HS-5 (cell line): ENCODE measurements at places on chromosomes 16 and 17.

DNA sequence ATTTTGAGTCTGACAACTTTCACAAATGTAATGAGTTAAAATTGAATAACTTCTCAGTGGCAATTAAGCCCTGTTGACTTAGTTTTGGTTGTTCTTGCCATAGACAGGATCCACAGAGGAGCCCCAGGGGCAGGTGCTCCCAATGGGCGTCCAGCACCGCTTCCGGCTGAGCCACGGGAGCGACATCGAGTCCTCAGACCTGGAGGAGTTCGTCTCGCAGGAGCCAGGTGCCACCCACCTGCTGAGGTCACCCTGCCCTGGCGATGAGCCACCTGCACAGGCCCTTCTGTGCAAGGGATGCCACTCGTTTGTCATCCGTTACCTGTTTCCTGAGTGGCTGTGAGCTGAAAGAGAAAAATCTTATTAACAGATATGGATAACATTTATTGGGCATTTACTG, 10.7 kb downstream of the CCDC40 start:
- no peak for DNase-seq

DNA sequence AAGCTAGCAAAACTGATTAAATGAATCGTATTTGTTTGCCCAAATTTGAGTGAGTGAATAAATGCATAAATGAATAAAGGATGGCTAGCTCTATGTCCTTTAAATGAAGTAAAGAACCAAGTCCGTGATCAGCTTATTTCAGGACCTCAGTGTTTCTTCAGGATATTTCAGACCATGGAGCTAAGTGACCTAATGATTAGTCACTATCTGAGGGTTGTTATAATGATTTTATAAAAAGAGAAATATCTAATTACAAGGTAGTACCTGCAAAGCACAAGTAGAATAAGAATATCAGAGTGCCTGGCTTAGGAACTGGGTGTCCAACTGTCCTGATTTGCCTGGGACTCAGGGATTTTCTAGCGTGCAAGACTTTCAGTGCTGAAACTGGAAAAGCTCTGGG, 12.5 kb downstream of the KCNJ2 start:
- DNase-seq = no peak

DNA sequence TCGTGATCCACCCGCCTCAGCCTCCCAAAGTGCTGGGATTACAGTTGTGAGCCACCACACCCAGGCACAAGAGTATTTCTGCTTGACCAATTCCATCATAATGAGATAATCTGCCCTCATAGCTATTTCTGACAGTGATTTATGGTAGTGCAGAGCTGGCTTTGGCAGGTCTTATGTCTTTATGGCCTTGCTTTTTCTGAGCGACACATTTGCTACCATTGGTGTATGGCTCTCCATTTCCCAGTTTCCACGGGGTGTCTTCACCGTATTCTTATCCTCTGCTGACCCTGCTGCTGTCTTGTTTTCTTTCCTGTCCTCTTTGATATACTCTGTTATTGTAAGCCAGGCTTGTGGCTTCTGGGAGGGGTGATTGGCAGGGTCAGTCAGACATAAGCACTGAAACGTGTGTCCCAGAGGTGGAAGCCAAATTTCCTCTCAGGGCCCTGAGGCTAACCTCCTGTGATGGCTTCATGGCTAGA, 161.1 kb upstream of the TBX2 start:
- DNase-seq = no peak

DNA sequence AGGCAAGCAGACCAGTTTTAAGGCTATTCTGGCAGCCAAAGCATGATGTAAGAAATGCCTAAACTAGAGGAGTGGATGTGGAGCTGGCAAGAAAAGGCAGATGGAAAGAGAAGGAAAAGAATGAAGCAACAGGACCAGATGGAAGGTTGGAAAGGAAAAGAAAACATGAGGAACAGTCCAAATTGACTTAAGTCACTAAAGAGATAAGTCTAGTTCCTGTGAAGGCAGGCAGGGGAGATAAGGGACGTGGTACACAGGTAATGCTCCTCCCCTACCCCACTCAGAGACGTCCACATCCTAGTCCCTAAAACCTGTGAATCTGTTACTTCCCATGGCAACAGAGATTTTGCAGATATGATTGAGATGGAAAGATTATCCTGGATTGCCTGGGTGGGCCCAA, 43.5 kb downstream of the TEX2 start:
- DNase-seq = no peak

DNA sequence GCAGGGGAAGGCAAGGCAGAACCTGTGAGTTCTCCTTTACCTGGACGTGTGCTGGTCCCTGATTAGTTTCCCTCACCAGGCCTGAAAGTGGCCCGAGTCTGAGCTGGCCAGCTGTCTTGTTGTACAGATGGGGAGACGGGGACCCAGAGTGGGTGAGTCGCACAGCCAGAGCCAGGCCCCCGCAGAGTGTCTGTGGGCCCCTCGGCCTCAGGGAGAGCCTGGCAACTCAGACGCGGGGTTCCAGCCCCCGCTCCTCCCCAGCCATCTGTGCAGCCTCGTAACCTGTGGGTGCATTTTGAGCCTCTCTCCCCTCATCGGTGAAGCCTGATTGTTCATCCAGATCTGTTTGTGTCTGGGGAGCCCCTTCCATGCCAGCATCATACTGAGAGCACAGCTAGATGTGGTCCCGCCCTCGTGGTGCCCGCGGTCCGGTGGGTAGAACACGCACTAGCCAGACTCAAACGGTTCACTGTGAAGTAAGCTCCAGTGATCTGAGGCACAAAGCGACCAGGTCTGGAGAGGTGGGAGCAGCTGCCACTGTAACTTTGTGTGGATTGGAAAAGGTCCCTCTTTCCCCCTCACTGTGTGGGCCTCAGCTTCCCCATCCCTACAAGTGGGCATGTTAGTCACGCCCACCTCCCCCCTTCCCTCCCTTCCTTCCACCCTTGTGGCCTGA, 6.0 kb upstream of the NDRG4 start:
- no peak for DNase-seq
